Skin of body (tissue), 3 donors: ENCODE measurements at places on chromosomes 13 and 19. TPM values are rescaled to one million over a fixed set of nuclear protein-coding genes. Genes with fewer than 3 reads are reported as not detected.
A peak's percentile ranks its signal among the peaks of the same experiment; 100 is the strongest.

Gene KRTDAP
- 579 TPM for total RNA-seq

DNA sequence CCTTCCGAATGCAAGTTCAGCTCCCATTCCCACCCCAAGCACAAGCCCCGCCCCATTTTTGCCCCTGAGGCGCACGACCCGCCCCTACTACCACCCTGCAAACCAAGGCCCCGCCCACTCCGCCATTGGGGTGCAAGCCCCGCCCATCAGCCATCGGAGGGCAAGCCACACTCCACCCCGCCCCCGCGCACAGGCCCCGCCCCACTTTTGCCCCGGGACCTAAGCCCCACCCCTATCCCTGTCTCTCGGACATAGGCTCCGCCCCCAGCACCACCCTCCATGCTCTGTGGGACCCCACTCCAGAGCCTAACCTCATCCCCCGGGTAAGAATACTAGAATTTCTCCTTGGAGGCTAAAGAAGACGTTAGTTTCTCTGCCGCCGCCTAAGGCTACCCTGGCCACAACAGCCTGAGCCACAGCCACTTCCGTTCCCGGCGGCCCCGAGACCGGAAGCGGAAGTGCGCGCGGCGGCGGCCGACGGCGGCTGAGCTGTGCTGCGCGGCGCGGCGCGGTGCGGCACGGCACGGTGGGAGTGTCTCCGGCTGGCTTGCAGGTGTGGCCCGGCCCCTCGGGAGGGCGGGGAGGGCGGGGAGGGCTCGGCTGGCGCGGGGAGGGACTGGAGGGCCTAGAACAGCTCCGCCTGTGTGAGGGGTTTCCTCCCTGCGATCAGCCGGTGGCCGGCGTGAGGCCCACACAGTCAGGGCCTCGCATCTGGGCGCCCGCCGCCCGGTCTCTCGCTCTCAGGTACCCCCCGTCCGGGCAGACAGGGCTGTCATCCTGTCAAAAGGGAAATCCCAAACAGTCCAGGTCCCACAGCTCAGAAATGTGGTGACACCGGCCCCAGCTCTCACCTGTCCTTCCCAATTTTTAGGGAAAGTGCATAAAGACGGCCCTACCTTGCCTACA, at the start of gene ZNF333:
Gene ZNF333 (plus strand): TSS at position 451 of the 906 bp plus-strand sequence. CDS start 3,444 bp downstream, outside the sequence.
- DNase-seq: peak; percentile 74

DNA sequence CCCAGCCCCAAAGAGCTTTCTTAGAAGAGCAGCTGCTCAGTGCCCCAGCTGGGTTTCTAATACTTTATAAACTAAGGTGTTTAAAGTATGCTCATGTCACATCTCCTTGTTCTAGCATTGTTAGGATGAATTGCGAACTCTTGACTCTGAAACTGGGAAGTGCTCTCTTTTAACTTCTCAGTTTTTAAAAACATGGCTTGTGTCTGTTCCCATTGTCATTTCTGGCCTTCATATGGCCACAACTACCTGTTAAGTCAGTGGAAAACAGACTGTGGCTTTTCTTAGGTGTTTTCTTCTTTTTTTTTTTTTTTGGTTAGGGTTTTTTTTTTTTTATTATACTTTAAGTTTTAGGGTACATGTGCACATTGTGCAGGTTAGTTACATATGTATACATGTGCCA, 164.7 kb downstream of the KCNRG start:
- no peak for DNase-seq

DNA sequence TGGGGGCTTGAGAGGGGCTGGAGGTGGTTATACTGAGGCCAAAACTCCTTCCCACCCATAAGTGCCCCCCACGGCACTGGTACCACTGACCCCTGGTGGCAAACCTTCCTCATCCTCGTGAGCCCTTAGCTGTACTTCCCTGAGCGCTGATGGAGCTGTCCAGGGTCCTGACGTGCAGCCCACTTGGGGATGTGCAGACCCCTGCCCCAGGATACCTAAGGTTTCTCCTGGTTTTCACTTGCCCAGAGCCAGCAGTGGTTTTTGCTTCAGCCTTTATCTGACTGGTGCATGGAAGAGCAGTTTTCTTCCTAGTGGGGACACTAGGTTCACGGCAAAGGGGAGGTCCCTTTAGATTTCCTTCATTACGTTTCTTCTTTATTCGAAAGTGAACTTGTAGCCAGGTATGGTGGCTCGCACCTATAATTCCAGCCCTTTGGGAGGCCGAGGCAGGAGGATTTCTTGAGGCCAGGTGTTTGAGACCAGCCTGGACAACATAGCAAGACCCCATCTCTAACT, 28.7 kb upstream of the KCTD15 start:
- no peak for DNase-seq

DNA sequence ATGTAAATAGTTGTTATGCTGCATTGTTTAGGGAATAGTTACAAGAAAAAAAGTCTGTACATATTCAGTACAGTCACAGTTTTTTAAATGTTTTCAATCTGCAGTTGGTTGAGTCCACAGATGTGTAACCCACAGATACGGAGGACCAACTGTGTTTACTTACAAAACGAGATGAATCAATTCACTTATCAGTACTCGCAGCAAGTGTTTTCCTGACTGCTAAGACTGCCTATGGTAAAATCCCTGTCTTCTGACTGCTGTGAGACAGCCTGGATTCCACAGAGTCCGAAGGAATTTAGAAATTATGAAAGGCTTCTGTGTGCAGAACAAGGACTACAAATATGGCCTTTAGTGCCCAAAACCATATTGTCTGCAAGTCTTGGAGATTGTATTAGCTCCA, 45.7 kb upstream of the C1QTNF9 start:
- no peak for DNase-seq
